Non-pigmented ciliary epithelial cell (primary cell): ENCODE measurements at places on chromosomes 5 and 9.

DNA sequence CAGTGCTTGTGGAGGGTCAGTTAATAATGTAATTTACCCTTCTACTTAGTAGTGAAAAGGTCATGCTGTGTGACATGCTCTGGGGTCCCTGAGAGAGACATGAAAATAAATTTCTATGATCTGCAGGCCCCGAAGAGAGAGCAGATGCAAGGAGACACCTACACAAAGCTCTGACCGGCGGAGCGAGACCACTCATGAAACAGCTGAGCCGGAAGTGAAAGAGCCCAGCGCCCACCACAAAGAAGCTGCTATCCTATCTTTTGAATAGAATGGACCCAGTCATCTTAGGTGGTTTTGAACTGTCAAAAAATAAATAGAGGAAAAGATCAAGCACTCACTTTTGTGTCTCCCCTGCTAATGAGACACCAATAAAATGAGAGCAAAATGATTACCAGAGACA, 190.0 kb downstream of the MED10 start:
- DNase-seq: no peak

- no peak for DNase-seq
These were observed 73.9 kb upstream of the UNC5A start for GRCh38 chr5:176736301-176736930.

GRCh38 chr5:151018846-151019245, 1.5 kb upstream of the GPX3 start:
- DNase-seq: no peak

DNA sequence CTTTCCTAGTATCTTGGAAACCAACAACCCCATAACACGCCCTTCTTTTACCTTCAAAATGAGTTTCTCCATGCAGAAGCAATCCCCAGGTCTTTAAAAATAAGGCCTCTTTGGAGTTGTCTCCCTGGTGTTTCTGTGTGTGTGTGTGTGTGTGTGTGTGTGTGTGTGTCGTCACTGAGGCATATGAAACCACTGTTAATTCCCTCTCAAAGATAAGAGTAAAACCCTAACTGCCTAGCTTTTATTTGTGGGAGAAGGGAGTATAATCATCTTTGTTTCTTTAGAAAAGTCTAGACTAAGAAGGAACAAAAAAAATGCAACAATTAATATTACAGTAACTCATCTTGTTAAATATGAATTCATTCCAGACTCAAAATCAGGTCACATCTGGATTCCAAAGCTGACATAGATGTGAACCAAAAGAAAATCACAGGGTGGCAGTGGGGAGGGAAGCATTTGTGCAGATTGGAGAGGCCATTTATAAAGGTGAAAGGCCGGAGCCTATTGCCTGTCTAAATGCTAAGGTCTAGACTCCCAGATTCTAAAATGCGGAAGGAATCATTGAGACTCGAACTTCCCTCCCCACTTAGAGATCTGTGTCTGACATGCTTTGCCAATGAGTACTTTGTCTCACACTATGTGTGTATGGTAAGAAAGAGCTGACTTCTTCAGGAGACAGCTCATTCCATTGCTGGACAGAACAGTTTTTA, 91.4 kb downstream of the ZNF366 start:
- no peak for DNase-seq

DNA sequence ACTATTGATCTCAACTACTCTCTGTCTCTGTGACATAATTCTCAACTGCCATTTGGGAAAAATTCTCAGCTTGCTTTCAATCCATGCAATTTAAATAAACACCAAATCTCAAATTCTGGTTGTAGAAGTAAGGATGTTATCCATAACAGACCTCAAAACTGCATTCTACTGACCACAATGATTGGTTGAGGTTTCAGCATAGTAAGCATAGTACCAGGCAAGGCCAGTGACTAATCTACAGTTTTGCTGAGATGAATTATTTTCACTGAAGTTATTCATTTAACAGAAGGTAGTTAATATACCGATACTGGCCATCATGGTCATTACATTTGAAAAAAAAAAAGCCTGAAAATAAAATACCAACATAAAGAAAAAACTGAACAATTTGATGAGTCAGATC, 488.0 kb upstream of the CDH18 start:
- DNase-seq: no peak

- no peak for DNase-seq
These were observed 371.4 kb downstream of the TMEM38B start for GRCh38 chr9:106065579-106066214.

GRCh38 chr5:109668668-109669422, 20.9 kb upstream of the MAN2A1 start:
- no peak for DNase-seq

DNA sequence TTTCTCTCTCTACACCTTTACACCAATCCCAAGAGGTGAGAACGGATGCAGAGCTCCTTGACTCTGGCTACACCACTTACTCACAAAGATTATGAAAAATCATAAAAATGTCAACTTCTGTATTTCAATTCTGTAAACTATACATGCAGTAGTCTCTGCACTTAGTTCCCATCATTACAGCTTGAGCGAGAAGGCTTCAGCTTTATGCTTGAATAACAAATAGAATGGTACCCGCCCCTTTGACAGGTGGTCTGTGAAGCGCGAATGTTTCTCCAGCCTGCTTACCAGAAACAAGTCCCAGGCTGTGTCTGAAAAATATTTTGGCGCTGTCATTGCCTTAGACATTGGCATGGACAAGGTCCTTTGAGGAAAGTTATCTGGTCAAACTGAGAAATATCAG, 562.4 kb upstream of the CLINT1 start:
- DNase-seq: no peak

- DNase-seq: no peak
These were observed 3.3 kb downstream of the ANKRD33B start for GRCh38 chr5:10567121-10567591.
